Activated CD8-positive, alpha-beta memory T cell treated with anti-CD3 and anti-CD28 coated beads for 24 hours (primary cell): ENCODE measurements at places on chromosomes 2 and 18.

GRCh38 chr2:16162491-16163040 is 222.2 kb downstream of the MYCN start:
- no peak for DNase-seq

GRCh38 chr18:9552616-9553015 is 61.7 kb downstream of the PPP4R1 start:
- DNase-seq, result no peak

DNA sequence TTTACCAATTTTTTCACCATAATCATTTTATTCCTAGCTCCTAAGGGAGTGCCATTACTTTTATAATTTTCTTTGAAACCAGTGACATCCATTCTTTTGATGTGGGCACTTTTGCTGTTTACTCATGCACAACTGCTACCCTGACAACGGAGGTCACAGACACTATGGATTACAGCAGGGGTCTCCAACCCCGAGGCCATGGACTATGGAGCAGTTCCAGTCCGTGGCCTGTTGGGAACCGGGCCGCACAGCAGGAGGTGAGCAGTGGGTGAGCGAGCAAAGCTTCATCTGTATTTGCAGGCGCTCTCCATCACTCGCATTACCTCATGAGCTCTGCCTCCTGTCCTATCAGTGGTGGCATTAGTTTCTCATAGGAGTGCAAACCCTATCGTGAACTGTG is 34.6 kb downstream of the PRPF40A start:
- DNase-seq, result no peak

- DNase-seq, result no peak
These were observed 391.7 kb downstream of the ZEB2 start for GRCh38 chr2:144128130-144128746.

DNA sequence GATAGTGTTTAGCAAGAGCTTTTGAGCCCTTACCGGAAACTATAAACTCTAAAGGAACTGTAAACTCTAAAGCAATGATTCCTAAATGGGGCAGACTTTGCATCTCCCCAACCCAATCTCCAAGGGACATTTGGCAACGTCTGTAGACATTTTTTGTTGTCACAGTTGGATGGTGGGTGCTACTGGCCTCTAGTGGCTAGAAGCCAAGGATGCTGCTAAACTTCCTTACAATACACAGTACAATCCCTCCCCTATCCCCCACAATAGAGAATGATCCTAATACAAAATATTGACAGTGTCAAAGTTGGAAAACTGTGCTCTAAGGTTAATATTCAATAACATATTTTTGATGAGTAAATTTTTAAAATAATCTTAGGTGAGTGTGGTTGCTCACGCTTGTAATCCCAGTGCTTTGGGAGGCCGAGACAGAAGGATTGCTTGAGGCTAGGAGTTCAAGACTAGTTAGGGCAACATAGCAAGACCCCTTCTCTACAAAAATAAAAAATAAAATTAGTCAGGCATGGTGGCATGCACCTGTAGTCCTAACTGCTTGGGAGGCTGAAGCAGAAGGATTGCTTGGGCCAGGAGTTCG is 66.7 kb downstream of the PTPN4 start:
- no peak for DNase-seq

- DNase-seq, result no peak
These were observed 595.4 kb downstream of the NYAP2 start for GRCh38 chr2:225994748-225995405.

GRCh38 chr2:50225021-50225928 is 806.7 kb downstream of the NRXN1 start:
- no peak for DNase-seq

DNA sequence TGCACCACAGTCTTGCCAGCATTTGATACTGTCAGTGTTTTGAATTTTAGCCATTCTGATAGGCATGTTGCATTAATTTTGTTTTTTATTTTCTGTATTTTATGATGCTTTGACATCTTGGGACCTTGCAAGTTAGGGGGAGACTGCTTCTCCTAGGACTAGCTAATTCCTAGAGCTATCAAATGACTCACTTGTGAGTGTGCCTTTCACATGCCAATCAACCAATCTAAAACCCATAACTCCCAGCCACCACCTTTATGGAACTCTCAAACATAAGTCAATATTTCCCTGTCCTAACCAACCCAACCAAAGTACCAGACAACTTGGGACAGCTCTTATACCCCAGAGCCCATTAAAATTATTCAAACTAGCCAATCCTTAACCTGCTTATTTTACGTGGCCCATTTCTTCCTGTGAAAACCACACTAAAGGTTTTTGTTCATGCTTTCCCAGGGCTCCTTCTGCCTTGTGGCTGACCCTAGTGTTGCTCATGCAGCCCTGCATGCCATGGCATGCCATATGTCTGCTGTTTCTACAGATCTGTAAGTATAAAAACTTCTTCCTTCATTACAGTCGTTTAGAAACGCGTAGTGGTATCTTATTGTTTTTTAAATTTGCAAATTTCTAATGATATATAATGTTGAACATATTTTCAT is 230.1 kb downstream of the GPD2 start:
- DNase-seq, result no peak

DNA sequence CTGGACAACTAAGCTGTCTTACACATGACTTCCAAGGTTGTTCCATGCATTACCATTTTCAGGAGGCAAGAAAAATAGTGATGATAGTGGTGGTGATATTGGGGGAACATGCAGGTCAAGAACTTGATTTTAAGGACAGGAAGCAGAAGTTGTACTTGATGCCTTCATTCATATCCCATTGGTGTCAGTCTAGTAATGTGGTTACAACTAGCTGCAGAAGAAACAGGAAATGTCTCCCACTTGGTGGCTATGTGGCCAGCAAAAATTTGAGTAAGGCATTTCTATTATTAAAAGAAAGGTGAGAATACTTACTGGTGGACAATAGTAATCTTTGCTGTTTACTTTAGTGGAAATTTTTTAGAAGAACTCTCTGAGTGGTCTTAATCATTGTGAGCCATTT is 103.4 kb downstream of the ALMS1 start:
- no peak for DNase-seq

- DNase-seq, result peak; percentile 95
These were observed at the start of gene LPIN1 for GRCh38 chr2:11746376-11746806. TSS of gene LPIN1 (plus strand) at chr2:11746632. CDS start at chr2:11765542, 18,910 bp downstream.

- no peak for DNase-seq
These were observed 34.7 kb downstream of the RALB start for GRCh38 chr2:120287183-120288015.

DNA sequence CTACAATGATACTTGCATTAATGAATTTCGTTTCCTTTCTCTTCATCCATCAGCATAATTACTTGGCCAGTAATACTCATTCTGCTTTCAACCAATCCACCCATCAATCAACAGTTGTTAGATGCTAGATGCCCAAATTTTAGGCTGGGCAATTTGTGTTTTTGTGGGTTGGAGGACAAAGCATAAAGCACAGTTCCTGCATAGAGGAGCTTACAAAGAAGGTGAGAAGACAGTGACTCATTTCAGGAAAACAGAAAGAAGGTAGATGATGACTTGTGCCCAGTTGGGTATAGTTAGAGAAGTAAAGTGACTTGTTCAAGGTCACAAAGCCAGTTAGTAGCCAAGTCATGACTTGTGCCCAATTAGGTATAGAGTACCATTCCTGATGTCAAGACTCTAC is 1186.8 kb upstream of the CELF4 start:
- DNase-seq, result no peak

DNA sequence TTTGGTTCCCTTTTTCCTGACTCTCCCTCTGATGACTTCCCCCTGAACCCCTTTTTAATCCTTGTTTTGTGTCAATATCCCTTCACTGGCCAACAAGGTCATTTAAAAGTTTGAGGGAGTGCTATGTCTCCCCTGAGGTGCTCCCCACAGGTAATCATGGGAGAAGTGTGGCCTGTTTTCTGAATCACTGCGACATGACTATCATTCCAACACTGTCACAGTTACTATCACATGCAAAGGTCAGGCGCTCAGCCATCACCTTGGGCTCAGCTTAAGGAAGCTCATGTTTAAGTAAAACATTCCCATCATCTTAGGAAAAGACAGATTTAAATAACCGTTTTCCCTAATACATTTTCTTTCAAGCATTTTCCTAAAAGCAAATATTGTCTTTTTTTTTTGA is 20.9 kb upstream of the ACAA2 start:
- DNase-seq, result no peak

DNA sequence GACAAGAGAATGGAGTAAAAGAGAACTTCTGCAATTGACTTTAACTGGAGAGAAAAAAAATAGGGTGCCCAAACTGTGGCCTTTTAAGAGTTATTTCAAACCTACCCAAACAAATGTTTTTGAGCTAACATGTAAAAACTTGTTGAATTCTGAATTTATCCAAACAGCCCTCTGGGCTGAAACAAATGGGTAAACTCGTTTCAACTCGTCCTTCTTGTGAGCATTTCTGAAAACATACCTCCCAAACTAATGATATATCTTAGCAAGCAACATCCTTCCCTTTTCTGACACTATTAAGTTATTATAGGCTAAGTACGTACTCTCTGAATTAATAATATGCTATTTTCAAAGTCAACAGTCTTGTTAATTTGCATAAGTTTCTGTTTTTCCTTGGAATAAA is 793.0 kb upstream of the ACVR2A start:
- DNase-seq, result no peak

- no peak for DNase-seq
These were observed 75.5 kb upstream of the ZNF532 start for GRCh38 chr18:58788971-58789875.

DNA sequence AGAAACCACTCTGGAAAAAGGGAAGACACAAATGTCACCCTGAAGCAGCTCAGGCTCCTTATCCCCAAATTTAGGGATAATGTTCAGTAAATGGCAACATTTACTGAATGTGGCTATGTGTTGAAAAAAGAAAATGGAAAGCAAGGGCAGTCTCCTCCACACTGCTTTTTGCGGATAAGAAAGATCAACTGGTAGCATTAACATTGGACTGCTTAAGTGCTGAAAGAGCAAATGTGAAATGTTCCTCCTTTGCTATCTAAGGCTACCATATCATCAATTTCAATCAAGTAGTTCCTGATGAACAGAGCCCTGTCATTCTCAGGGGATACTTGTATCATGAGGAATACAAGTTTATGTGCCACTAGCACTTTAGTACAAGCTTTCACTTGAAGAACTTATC is 12.5 kb downstream of the FBXO11 start:
- no peak for DNase-seq

GRCh38 chr2:88880441-88880953 is 189.0 kb downstream of the RPIA start:
- no peak for DNase-seq

DNA sequence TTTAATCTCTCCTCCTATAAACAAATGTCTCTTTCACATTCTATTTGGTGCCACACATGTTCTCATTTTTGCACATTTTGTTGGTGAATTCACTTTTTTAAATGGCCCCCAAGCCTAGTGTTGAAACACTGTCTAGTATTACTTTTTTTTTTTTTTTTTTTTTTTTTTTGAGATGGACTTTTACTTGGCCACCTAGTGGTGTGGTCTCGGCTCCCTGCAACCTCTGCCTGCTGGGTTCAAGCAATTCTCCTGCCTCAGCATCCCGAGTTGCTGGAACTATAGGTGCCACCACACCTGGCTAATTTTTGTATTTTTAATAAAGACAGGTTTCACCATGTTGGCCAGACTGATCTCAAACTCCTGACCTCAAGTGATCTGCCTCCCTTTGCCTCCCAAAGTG is 273.8 kb upstream of the SLC14A2 start:
- DNase-seq, result no peak
